ENCODE measurements at places on chromosomes 7 and 10. TPM values are rescaled to one million over a fixed set of nuclear protein-coding genes. Genes with fewer than 3 reads are reported as not detected.

FLNC gene
- 204 TPM for total RNA-seq

CAV1 gene
- total RNA-seq, result 298 TPM

IFIT1B gene
- total RNA-seq, result 26.5 TPM

COL17A1 gene
- total RNA-seq, result 175 TPM

POU6F2 gene
- total RNA-seq, result 2.9 TPM

AEBP1 gene
- total RNA-seq, result 77.0 TPM

HOXA9 gene
- 18.8 TPM for total RNA-seq

HOXA13 gene
- 15.6 TPM for total RNA-seq

PRKAR2B gene
- total RNA-seq, result 5.8 TPM

GIMAP4 gene
- total RNA-seq, result 9.6 TPM

BZW2 gene
- total RNA-seq, result 42.4 TPM

Measured in umbilical cord (tissue), 2 donors.